ENCODE measurements at places on chromosomes 6 and 20.

GRCh38 chr6:128990360-128990759 lies 107.4 kb downstream of the LAMA2 start:
- DNase-seq, result peak; percentile 8

DNA sequence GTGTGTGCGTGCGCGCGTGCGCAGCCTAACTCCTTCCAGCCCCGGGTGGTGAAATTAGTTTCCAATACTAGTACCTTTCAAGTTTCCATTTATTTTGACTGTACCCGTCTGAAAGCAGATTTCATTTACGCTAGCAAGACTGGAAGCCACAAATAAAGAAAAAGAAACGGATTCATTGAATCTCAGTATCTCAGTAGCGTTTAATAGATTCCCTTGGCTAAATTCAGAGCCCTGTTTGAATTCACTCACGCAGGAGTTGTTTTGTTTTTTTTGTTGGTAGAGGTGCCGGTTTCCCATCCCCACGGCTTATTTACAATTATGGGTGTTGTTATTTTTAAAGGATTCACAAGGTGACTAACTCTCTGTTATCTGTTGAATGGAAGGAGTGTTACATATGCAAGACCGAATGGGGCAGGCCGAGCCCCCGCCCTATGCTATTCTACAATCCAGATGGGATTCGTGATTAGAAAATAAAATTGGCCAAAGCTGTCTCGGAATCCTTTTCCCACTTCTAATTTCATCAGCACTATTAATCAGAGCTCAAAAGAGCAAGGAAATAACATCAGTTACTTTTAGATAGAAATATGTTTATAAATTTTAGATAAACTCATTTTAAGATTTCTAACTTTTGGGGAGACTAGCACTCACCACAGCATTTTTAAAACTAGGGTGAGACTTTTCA lies 2.3 kb upstream of the INSM1 start:
- no peak for DNase-seq

GRCh38 chr6:91476000-91476399 lies 889.1 kb upstream of the MAP3K7 start:
- peak; percentile 14 for DNase-seq

- peak; percentile 87 for DNase-seq
Measured at GRCh38 chr20:31695849-31696804, 26.5 kb downstream of the BCL2L1 start.

GRCh38 chr6:124881898-124882578 lies 80.2 kb upstream of the RNF217 start:
- no peak for DNase-seq

GRCh38 chr6:50202766-50203165 lies 153.0 kb upstream of the DEFB112 start:
- DNase-seq, result no peak

DNA sequence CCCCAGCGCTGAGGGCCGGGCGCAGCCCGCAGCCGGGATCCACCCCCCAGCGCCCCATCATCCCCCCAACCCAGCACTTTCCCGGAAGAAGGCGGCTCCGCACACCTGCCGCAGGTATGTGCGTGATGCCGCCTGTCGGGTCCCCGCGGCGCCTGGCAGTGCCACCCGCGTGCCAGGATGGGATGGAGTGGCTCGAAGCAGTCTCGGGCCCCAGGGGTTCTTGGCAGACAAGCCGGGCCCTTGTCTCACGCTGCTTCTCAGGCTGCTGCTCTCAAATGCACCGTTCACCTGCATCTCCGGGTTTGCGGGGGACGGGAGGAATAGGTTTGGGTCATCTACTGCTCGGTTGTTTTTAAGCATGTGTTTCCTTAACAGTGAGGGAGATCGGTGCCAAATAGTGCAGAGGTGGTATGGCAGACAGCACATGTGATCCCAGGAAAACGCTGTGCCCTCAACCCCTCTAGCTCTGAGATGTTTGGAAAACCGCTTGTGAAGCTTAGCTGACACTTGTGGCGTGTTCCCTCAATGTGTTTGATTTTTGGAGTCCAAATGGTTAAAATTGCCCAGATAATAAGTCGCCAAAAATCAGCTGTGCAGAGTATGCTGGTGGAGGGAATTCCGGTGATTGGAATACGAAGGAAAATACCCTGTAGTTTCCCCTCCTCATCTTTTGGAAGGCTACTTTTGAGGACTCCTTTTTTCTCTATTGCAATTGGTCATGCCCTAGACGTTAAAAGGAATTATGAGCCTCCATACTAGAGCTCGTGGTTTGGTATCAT lies 926 bp downstream of the MYLIP start:
- DNase-seq, result peak; percentile 50

- peak; percentile 62 for DNase-seq
Measured at GRCh38 chr6:46203391-46204177, 32.8 kb upstream of the ENPP5 start.

DNA sequence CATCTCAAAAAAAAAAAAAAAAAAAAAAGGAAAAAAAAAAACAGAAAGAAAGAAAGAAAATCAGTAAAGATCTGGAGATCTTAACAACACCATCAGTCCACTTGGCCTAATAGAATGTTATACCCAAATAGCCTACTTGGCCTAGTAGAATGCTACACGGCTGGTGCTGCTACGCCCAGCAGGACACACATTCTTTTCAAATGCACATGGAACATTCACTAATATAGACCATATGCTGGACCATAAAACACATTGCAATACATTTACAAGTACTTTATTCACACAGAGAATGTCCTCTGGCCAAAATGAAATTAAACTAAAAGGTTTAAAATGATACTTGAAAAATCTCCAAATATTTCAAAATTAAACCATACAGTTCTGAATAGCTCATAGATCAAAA lies 80.0 kb upstream of the TNFAIP3 start:
- DNase-seq, result no peak

GRCh38 chr6:169996378-169997051 lies 245.1 kb downstream of the ERMARD start:
- no peak for DNase-seq

GRCh38 chr6:119742188-119742803 lies 392.7 kb upstream of the MAN1A1 start:
- DNase-seq, result peak; percentile 23

DNA sequence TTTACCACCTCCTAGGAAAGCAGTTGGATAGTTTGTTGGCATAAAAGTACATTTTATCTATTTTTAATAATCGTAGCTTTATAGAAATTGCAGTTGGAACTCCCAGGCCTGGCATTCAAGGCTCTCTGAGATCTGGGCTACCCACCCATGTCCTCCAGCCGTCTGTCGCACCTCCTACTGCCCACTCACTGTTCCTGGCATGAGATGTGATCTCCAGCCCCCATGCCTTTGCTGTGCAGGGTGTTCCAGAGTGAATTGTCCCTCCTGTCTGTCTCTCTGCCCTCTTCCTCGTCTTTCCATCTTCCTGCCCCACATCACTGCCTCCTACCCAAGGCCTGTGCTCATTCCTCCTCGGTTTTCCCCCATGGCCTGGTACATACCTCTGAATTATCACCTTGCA lies 50.7 kb downstream of the PTPN1 start:
- DNase-seq, result no peak

DNA sequence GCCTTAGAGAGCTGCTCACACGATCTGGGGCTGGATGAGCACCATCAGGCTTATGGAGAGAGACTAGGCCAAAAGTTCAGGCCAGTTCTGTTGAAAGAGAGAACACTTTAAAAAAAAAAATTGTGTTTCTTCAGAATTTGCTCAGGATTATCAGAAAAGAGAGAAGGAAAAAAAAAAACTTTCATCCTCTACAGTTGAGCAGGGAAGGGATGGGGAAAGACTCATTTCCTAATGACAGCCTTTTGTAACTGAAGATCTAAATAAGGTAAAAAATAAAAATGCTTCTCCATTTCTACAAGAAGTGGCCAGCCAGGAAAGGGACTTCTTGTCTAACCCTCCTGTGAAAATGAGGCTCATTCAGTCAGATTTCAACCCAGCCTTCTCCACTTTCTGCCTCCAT lies 134.8 kb downstream of the LY86 start:
- no peak for DNase-seq

DNA sequence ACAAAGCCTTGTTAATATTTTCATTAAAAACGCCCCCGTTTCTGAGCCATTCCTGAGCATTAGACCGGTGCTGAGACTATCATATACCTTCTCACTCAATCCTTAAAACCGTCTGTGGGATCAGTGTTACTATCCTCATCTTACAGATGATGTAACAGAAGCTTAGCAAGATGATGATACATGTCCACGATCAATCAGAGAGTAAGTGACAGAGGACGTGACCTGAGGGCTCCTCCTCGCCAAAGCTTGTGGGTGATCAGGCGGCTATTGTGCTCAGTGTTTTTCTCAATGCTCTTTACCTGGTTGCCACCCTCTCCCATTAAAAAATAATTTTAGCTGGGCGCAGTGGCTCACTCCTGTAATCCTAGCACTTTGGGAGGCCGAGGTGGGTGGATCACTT lies 113.1 kb downstream of the MTHFD1L start:
- DNase-seq, result no peak

GRCh38 chr6:133130863-133131262 lies 110.3 kb upstream of the EYA4 start:
- no peak for DNase-seq

DNA sequence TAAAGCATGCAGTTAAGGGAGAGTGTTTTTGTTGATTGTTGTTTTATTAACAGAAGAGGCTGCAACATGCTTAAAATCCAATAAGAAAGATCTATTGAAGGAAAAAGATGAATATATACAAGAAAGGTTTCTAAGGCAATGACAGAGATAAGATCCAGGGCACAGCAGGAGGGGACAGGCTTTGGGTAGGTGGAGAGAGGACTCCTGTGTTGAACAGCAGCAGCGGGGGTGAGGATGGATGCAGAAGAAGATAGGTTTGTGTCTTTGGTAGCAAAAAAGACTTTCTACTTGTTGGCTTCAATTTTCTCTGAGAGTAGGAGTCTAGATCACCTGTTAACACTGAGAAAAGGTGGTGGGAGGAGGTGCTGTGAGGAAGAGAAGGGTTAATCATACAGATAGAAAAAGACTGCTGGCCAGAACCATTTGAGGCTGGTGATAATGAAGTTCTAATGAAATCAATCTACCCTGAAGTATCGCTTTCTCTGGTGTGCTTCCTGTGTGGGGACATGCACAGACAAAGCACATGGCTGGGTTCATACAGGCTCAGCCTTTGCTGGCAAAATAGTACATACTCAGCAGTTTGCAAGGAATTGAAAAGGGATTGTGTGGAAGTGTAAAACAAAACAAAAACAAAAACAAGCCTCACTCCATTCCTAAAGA lies 17.2 kb upstream of the DST start:
- no peak for DNase-seq

GRCh38 chr6:140174524-140174923 lies 800.1 kb upstream of the CITED2 start:
- DNase-seq, result no peak

DNA sequence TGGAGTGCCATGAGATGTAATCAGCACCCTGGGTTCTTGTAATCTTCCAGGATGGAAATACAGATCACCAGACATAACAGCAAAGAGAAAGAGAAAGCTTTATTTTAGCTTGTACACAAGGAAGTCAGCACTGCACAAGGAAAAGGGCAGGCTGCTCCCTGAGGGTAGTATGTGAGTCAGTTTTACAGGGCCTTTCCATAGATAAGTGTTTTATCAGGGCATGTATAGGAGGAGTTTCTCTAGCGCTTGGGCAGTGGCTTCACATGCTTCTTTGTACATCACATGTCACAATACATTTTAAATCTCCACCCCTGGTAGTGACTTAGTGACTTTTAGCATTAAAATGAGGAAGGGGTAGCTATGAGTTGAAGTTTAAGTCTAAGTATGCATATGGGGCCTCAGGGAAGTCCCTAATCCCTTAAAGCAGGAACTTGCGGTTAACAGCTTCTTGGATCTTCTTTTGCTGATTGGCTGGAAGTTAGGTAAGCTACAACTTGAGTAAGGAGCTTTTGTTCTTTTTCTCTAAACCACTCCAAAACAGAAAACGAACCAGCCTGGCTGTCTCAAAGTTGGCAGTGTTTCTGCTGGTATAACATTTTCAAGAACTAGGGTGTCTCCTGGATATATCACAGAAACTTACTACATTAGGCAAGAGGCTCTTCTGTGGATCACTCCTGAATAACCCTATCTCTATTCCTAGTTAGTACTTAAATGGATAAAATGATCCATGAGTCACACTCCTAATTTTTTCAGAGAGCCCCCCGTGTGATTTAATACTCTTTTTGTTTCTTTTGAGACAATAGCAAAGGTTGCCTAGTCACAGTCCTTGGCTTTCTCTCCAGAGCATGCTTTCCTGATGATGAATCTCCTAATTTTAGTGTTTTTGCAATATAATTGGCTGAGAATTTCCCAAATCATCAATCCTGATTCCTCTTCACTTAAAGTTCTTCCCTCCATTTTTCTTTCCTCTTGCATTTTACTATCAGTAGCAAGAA lies 60.2 kb downstream of the MRAP2 start:
- DNase-seq, result no peak

GRCh38 chr6:91521999-91522398 lies 935.1 kb upstream of the MAP3K7 start:
- no peak for DNase-seq

DNA sequence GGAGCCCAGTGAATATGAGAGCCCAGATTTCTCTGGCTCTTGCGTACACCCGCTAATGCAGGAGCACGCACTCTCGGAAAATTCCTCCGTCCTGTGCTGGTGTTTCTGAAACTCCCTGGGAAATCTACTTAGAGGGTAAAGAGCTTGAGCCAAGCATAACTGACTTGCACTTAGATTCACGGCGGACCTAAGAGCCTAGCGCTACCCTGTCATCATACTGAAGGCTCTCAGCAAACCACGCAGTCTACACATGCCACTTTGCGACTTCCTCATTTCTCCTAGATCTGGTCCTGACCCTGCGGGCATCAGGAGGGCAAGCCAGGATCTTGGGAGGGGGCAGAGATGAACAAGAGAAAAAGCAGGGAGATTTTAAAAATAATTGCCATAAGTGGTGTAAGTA lies 324.7 kb downstream of the CD83 start:
- no peak for DNase-seq
